ENCODE measurements at places on chromosomes 13 and 19. TPM values are rescaled to one million over a fixed set of nuclear protein-coding genes. Genes with fewer than 3 reads are reported as not detected.
A peak's percentile ranks its signal among the peaks of the same experiment; 100 is the strongest.

The LRRC8E gene
- total RNA-seq = 3.3 TPM

The ZNF728 gene
- not detected for total RNA-seq

The IL17D gene
- 10.7 TPM for total RNA-seq

The ARRDC2 gene
- 15.4 TPM for total RNA-seq

The FGF21 gene
- not detected for total RNA-seq

The REEP6 gene
- 4.4 TPM for total RNA-seq

DNA sequence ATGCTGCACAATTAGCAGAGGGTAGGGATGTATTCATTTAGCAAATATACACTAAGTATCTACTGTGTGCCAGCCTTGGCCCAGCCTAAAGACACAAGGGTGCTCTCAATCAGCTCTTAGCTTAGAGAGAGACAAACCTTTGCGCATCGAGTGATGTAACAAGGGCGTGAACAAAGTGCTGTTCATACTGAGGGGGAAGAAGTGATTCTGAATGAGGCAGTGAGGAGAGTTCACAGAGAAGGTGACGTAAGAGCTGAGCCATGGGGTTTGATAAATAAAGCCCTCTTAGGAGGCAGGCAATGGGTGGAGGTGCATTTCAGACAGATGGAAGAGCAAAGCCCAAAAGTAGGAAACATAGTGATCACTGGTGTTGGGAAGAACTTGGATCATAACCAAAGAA lies 68.5 kb downstream of the FLT1 start:
- H3K4me3 ChIP-seq = no peak overlapping the region
- H3K36me3 ChIP-seq = no peaks in the 10 kb centered on the region
- H3K27me3 ChIP-seq = no peaks in the 10 kb centered on the region

DNA sequence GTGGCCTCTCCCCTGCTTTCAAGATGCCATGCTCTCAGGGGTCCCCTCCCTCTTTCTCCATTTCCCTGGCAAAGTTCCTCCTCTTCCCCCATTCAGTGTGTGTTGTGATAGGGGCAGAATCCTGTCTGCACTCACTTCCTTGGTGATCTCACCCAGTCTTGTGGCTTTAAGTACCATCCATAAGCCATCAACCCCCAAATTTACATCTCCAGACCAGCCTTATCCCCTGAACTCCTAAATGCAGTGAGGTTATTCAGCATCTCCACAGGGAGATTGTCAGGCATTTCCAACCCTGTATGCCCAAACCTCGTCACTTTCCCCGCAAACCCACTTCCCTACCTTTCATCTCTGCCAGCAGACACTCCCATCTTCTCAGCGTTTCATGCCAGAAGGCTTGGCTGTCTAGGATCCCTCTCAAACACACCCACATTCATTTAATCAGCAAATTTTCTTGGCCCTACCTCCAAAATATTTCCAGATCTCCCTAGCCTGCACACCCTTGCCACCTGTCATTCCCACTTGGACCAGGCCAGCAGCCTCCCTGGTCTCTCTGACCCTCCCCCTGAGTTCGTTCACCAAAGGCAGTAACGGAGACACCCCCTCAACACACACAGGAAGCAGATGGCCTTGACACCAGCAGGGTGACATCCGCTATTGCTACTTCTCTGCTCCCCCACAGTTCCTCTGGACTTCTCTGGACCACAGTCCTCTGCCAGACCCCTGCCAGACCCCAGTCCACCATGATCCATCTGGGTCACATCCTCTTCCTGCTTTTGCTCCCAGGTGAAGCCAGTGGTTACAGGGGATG lies at the start of gene HCST:
HCST (plus strand) TSS at position 676 of the 808 bp plus-strand sequence; CDS start at position 741, 65 bp downstream.
- DNase-seq = no peak
- H3K4me1 ChIP-seq = peaks cover 33% of the 10 kb centered on the region
- peak within 1 kb of the TSS; percentile 59 for H3K4me3 ChIP-seq
- H3K27ac ChIP-seq = peak within 1 kb of the TSS; percentile 6
- no peaks in the 10 kb centered on the region for H3K36me3 ChIP-seq

- H3K27ac ChIP-seq = no peak overlapping the region
- H3K27me3 ChIP-seq = peaks cover 2% of the 10 kb centered on the region
- no peaks in the 10 kb centered on the region for H3K36me3 ChIP-seq
- H3K4me3 ChIP-seq = no peak overlapping the region
Observed at GRCh38 chr13:102055090-102055779, 346.6 kb downstream of the FGF14 start.

- no peak overlapping the region for H3K4me3 ChIP-seq
- H3K27ac ChIP-seq = no peak overlapping the region
- H3K4me1 ChIP-seq = peaks cover 6% of the 10 kb centered on the region
- H3K36me3 ChIP-seq = no peaks in the 10 kb centered on the region
Observed at GRCh38 chr19:40549007-40549708, 27.5 kb upstream of the SHKBP1 start.

- H3K36me3 ChIP-seq = no peaks in the 10 kb centered on the region
- H3K27me3 ChIP-seq = peaks cover 69% of the 10 kb centered on the region
- H3K4me3 ChIP-seq = peak overlapping the region; percentile 48
- peaks cover 27% of the 10 kb centered on the region for H3K4me1 ChIP-seq
- no peak for DNase-seq
- no peak overlapping the region for H3K27ac ChIP-seq
Observed at GRCh38 chr13:102399791-102400674, 1.8 kb downstream of the FGF14 start.

Measured in osteocyte (in vitro differentiated cells).